T-helper 2 cell treated with Interferon-gamma antibody and Interleukin-4, amounts not matched to agents 100 ng/mL and 5 ng/mL, for 36 hours (primary cell): ENCODE measurements at places on chromosomes 3 and 15. TPM values are rescaled to one million over a fixed set of nuclear protein-coding genes. Genes with fewer than 3 reads are reported as not detected.

The PAQR9 gene
- total RNA-seq = not detected in 2 replicates

The TMEM40 gene
- not detected in 2 replicates for total RNA-seq

The TF gene
- under 0.01 and 0.43 TPM in 2 replicates for total RNA-seq

The ZIC1 gene
- total RNA-seq = not detected in 2 replicates

The SERPINI2 gene
- total RNA-seq = not detected in 2 replicates

The DNASE1L3 gene
- total RNA-seq = not detected in 2 replicates

The COLQ gene
- 2.7 and 3.9 TPM in 2 replicates for total RNA-seq

The TMEM207 gene
- total RNA-seq = not detected in 2 replicates

The DNAH12 gene
- total RNA-seq = 0.14 TPM in 1 of 2 replicates, not detected in the other

The IGSF10 gene
- total RNA-seq = not detected in 2 replicates

The TTC21A gene
- total RNA-seq = 1.7 and 1.8 TPM in 2 replicates

The MAP2K5 gene
- total RNA-seq = 18.1 and 21.7 TPM in 2 replicates

The CKMT1B gene
- total RNA-seq = 0.45 TPM in 1 of 2 replicates, not detected in the other

The CCDC80 gene
- 0.02 TPM in 1 of 2 replicates, not detected in the other for total RNA-seq

The SEMA6D gene
- total RNA-seq = not detected in 2 replicates

The SI gene
- total RNA-seq = not detected in 2 replicates

The SEMA5B gene
- total RNA-seq = not detected in 2 replicates

The DHX30 gene
- 89.9 and 90.5 TPM in 2 replicates for total RNA-seq

The FANCD2 gene
- total RNA-seq = 56.6 and 61.9 TPM in 2 replicates

The GXYLT2 gene
- not detected in 2 replicates for total RNA-seq

The CDCP1 gene
- total RNA-seq = 21.8 and 22.7 TPM in 2 replicates

The MAGI1 gene
- 0.48 and 1.1 TPM in 2 replicates for total RNA-seq

The TMEM89 gene
- 0.77 and 1.4 TPM in 2 replicates for total RNA-seq

The KBTBD8 gene
- 8.0 and 10.7 TPM in 2 replicates for total RNA-seq

The EXD1 gene
- not detected in 2 replicates for total RNA-seq

The PXYLP1 gene
- 31.4 and 32.6 TPM in 2 replicates for total RNA-seq

The LRRK1 gene
- 0.64 and 0.66 TPM in 2 replicates for total RNA-seq

The ASB7 gene
- total RNA-seq = 19.7 and 20.0 TPM in 2 replicates

The B4GALT4 gene
- 14.7 and 16.8 TPM in 2 replicates for total RNA-seq

The QRICH1 gene
- total RNA-seq = 138 and 147 TPM in 2 replicates

The GNAT1 gene
- not detected in 2 replicates for total RNA-seq

The RBMS3 gene
- total RNA-seq = 0.41 and 0.73 TPM in 2 replicates

The GOLGA8J gene
- total RNA-seq = 0.45 TPM in 1 of 2 replicates, not detected in the other

The SMCO1 gene
- not detected in 2 replicates for total RNA-seq

The PLA2G4E gene
- total RNA-seq = not detected in 2 replicates

The LAMB2 gene
- not detected in 2 replicates for total RNA-seq

The ZDHHC19 gene
- total RNA-seq = not detected in 2 replicates

The KLHL6 gene
- total RNA-seq = 31.7 and 32.5 TPM in 2 replicates
